ENCODE measurements at places on chromosomes 2 and 18. TPM values are rescaled to one million over a fixed set of nuclear protein-coding genes. Genes with fewer than 3 reads are reported as not detected.

The EPG5 gene
- total RNA-seq: 4.0 TPM

The CFC1 gene
- total RNA-seq: not detected

The LINC00305 gene
- not detected for total RNA-seq

The MYO5B gene
- total RNA-seq: 8.7 TPM

The TLX2 gene
- 0.31 TPM for total RNA-seq

The IL36B gene
- total RNA-seq: not detected

The PCARE gene
- total RNA-seq: not detected

The SCG2 gene
- total RNA-seq: 1.4 TPM

The CD207 gene
- 0.07 TPM for total RNA-seq

The SCN3A gene
- not detected for total RNA-seq

The SNED1 gene
- 1.4 TPM for total RNA-seq

The TMEM18 gene
- total RNA-seq: 37.6 TPM

The SPR gene
- total RNA-seq: 120 TPM

The HSBP1L1 gene
- 9.7 TPM for total RNA-seq

The MYCN gene
- total RNA-seq: not detected

The IGFBP5 gene
- total RNA-seq: 0.23 TPM

The GALR1 gene
- total RNA-seq: not detected

All from A549 treated with dexamethasone at 1 μM for 4 hours (cell line).